ENCODE measurements at places on chromosomes 2 and 18.
A peak's percentile ranks its signal among the peaks of the same experiment; 100 is the strongest.

DNA sequence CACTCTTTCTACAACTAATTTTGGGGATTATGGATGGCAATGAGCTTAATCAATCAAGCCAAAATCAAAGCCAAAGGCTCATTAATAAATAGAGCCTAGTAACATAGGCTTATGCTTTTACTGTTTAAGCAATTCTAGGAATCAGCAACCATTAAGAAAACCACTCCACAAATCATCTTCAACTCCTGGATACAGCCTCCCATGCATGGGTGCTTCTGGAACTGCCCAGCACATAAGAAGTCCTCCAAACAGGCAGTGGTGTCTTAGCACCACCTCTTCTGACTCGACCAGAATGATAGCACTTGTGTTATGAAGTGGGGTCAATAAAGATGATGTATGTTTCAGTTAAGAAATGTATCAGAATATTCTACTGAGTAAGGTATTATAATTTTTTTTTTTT, 104.4 kb upstream of the SERPINE2 start:
- DNase-seq, result no peak

DNA sequence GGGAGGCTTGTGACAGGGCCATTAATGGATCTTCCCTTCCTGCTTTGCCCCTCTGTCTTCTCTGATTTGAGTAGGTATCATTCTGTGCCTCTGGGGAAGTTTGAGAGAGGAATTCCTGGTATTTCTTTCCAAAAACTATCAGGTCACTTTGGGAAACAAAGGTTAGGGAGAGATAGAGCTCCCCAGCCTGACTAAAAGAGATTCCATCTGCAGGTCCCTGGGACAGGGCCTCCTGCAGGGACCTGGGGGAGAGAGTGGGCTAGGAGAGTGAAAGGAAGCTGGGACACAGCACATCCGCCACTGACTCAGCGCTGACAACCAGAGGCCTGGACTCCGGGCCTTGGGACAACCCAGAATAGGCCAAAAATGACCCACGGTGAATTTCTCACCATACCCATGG, 6.4 kb downstream of the GALNT14 start:
- no peak for DNase-seq

- DNase-seq, result peak; percentile 25
Measured at GRCh38 chr2:2843969-2844548, 513.0 kb upstream of the MYT1L start.

DNA sequence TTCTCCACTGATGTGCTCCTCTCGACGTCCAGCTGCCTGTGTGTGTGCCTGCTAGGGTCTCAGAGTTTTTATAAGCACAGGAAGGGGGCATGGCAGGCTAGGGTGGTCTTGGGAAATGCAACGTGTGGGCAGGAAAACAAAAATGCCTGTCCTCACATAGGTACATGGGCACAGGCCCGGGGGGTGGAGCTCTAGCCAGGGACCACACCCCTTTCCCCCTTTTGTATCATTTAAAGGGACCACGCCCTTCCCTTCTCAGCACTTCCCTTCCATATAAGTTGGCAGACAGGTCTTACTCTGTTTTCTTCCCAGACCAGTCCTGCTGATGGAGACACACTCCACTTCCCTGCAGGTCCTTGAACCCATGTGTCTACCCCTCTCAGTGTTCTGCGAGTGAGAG, 645.0 kb downstream of the CBLN2 start:
- no peak for DNase-seq

DNA sequence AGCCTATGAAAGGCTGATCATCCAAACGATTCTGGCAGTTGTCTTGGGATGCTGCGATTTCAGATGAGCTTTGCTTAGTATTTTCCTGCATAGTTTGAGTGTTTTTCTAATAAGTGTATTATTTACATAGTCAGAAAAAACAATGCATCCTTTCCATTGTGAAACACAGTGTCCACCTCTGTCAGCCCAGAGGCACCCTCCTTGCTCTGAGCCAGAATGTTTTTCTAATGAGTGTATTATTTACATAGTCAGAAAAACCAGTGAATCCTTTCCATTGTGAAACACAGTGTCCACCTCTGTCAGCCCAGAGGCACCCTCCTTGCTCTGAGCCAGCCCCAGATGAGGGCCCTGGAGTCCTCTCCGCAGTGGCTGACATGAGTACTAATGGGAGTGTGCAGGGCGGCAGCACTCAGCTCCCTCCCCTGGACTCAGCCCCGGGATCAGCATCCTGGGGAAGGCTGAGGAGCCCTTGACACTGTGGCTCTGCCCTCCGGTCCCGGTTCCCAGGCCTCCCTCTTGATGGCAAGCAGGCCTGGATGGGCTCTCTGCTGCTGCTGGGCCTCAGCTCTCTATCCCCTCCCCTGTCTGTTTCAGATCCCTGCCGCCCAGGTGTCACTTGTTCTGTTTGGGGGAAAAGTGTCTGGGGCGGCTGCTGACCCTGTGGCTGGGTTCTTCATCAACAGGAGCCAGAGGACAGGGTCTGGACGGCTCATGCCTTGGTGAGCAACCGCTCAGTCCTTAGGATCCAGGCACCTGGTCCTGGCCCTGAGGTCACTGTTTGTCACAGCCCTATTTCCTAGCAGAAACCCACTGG, 5.9 kb downstream of the MFSD2B start:
- no peak for DNase-seq

DNA sequence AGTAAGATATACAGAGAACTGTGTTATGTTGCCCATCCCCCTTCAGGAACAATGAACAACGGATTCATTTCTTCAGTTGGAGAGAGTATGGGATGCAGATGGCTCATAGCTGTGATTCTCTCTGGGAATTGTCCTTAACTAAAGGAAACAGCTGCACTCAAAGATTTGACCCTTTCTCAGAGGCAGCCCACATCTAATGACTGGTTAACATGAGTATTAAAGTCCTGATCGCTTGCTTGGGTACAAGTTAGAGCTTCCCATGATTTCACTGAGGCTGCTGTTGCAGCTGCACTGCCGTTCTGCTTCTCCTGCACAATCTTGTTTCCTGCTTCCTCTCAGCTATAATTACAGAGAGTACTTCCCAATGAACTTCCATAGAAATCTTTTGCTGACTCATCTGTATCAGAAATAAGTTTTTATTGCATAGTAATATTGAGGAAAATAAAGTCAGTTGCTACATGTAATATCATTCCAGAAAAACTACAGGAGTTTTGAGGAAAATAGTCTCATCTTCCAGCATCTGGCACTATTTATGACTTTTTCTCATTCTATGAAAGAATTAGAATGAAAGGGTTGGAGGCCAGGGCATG, 12.8 kb upstream of the SCN9A start:
- DNase-seq, result no peak

DNA sequence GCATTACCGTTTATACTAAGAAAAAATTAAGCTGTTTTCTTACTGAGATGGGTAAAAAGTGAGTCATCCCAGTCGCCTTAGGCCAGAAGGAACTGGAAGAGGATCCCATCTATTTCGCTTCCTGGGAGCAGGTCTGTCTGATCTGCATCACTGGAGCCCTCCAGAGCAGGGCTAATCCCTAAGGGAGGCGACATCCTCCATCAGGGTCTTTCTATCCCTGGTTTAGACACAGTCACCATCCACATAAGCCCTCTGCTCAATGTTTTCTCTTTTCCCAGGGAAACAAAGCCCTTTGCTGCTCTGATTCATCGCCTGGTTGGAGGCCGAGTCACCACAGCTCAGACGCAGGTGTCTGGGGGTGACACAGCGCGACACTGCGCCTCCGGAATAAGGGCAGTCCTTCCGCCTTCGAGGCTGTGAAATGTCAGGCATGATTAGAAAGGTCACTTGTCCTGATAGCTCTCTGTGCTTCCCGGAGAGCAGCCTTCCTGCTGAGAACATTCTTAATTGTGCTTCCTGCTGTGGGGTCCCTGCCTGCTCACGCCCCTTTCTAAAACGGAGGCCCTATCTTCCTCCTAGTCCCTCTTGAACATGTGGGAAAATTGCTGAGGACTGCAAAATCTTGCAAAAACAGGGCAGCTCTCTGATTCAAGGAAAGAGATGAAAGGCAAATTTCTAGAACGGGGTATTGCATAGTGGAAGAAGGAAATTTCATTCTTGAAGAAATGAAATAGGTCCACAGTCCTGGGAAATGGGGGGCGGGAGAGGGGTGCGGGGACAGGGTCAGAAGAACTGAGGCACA, 56.3 kb downstream of the MARCHF4 start:
- DNase-seq, result no peak

GRCh38 chr2:219944866-219945265, 317.4 kb downstream of the SLC4A3 start:
- DNase-seq, result no peak

DNA sequence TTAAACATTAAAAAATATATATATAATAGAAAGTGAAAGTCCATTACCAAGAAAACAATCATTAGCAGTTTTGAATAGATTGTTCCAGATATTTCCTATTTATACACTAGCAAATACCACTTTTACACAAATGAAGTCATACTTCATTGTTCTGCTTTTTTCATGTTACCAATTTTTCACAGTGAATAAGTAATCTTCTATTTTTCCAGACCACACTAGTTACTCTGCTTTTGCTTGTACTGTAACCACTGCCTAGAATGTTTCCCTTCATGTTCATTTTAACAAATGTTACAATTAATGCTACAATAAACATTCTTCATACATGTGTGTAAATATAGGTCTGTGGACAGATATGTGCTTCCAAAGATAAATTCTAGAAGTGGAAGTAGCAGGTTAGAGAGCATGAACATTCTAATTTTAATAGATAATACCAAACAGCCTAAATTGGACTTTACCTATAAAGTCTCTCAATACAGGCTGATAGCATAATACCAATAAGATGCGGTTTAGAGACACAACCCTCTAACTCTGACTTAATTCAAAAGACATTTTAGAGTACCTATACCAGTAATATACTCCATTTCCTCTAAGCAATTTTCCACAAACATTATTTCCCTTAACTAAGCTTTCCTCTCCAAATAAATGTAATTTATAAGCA, 17.0 kb downstream of the ITSN2 start:
- DNase-seq, result no peak

Data from NCI-H524 (cell line).